ENCODE measurements at places on chromosomes 7 and 10.

- DNase-seq, result peak; percentile 39
Measured at GRCh38 chr7:127578036-127578684, 7.2 kb downstream of the GCC1 start.

DNA sequence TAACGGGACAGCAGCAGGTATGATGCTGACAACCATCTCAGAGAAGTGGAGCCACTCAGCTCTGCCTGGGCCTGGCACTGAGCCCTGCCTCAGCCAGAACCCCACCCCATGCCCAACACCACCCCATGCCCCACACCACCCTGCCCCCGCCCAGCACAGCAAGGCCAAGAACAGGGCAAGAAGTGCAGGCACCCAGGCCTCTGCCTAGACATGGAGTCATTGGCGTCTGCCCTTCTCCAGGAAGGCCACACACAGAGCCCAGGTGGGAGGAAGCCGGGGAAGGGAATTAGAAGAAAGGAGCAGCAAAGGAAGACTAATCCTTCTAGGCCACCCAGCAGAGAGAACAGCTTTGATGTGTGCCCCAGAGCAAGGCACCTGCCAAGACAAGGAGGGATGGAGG, 18.9 kb downstream of the CAMK2G start:
- DNase-seq, result no peak

- no peak for DNase-seq
Measured at GRCh38 chr7:102101111-102101551, 185.5 kb upstream of the SH2B2 start.

DNA sequence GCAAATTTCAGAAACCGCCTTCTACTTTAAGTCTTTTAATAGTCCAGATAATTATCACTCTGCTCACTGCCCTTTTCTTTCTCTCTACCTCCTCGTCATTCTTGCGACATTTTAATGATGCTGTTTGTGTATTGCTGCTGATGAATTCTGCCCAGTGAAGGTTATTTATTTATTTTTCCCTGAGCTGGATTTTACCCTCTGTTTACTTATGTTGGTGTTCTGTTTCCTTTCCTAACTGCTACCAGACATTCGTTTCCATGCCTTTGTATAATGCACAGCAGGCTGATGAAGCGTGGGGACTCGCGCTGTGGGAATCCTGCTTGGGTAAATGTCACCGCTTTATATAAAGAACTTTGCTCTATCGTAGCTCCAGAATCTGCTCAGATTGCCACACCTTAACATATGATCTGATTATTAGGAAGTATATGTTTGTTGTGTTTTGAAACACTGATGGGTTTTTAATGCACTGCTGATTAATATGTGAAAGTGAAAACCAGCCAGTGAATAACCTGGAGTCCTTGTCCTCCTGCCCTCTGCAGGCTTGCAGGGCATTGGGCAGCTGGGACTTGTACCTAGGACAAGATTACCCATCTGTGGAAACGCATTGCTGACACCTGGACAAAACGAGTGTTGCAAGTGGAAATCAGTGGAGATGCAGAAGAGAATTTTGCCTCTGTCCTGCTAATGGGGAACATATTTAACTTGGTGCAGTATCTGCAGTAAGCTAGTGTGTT, 291.5 kb downstream of the SDK1 start:
- DNase-seq, result no peak

DNA sequence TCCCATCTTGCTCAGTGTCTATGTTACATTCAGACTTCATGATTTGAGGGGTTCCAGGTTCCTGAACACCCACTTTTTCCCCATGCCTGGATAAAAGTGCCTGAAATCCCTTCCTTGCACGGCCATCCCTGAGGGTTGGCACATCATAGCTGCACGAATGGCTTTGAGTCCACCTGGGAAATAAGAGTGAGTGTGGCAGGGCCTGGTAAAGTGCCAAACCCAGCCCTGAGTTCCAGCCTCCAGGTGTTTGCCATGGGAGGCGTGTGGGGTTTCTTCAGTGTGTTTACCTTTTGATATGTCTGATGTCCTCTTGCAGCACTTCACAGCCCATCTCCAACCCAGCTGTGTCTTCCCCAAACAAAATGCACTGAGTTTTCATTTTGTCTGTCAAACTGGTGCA, 145.7 kb downstream of the PAXIP1 start:
- no peak for DNase-seq

GRCh38 chr10:23557777-23558176, 118.9 kb downstream of the OTUD1 start:
- no peak for DNase-seq

DNA sequence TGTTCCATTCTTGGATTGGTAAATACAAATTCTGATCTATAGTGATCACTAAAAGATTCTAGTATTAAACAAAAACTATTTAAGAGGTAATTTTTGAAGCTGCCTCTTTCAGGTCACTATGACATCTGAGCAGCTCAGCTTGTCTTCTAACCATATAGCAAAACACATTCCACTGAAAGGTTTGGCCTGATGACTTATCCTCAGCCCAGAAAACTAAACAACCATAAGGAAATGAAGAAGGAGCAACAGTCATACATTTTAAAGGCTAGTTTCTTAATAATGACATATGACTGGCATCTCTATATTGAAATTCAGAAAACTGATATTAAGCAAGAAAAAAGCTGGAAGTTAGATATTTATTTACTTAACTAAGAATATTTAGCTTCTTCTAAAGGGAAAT, 24.6 kb downstream of the NT5C2 start:
- DNase-seq, result no peak

DNA sequence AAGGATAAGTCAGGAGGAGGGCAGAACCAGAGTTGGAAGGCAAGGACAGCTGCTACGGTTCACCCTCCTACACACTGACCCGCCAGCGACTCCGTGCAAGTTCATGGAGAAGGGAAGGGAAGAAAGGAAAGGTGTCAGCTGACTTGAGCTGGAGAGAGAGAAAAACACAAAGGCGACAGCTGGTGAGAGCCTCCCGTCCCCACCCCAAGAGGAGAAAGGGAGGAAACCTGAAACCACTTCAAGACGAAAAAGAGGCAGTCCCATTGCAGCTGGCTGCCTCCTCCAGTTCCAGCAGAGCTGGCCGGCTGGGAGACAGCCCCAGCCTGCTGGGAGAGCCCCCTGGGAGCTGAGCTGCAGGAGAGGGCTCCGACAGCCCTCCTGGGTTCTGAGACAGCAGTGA, 75.2 kb downstream of the PARD3 start:
- no peak for DNase-seq

- no peak for DNase-seq
Measured at GRCh38 chr7:101232141-101232850, 5.3 kb downstream of the CLDN15 start.

GRCh38 chr7:149715476-149715875, 57.9 kb downstream of the ZNF467 start:
- DNase-seq, result no peak

GRCh38 chr10:132642732-132643008, 105.1 kb downstream of the INPP5A start:
- DNase-seq, result no peak

- DNase-seq, result no peak
Measured at GRCh38 chr7:151717415-151717814, 159.5 kb downstream of the PRKAG2 start.

GRCh38 chr10:45438466-45439090, 64.6 kb downstream of the ALOX5 start:
- no peak for DNase-seq

DNA sequence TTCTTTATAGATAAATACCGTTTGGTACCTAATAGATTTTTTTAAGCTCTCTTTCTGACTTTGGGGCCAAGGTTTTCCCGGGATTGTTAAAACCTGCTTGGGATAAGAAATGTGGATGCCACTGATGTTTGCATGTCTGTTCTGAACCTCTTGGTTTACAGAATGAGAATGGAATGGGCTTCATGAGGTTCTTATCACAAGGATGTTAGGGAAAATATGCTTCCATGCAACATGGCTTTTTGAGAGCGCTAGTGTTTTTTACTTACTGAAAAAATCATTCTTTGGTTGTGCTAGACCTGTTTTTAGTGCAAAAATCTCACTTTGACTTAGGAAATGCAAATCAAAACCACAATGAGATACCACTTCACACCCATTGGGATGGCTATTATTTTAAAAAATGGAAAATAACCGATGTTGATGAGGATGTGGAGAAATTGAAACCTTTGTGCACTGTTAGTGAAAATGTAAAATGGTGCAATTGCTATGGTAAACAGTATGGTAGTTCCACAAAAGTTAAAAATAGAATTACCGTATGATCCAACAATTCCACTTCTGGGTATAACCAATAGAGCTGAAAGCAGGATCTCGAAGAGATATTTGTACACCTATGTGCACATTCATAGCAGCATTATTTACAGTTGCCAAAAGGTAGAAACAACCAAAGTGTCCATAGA, 38.9 kb downstream of the TSPAN14 start:
- no peak for DNase-seq

- no peak for DNase-seq
Measured at GRCh38 chr7:153641199-153641598, 411.0 kb upstream of the DPP6 start.

GRCh38 chr10:71799608-71800453, 26.5 kb upstream of the VSIR start:
- no peak for DNase-seq

GRCh38 chr7:77199013-77199966, at the start of gene FGL2:
Gene FGL2, minus strand, starts transcription at chr7:77199819. Its CDS starts 26 bp downstream, at chr7:77199793.
- DNase-seq, result peak; percentile 28

GRCh38 chr7:139829025-139829774, at the start of gene TBXAS1:
Gene TBXAS1, plus strand, starts transcription at chr7:139829264. Its CDS starts 127 bp downstream, at chr7:139829391.
- no peak for DNase-seq

DNA sequence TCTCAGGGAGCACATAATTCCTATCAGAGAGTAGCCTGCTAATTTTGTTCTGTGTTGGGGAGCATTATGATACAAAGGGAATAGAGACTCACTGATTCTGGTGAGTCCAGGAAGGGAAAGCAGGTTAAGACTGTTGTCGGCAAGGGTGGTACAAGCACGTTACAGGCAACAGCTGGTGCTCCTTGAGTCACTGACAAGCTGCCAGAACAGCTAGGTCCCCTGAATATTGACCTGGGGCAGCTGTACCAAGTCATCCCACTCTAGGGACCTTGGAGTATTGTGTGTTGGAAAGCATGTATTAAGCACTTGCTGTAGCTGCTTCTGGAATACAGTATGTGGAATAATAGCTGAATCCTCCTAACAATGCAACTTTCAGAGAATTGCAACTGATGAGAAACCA, 37.0 kb upstream of the GLCCI1 start:
- DNase-seq, result no peak

DNA sequence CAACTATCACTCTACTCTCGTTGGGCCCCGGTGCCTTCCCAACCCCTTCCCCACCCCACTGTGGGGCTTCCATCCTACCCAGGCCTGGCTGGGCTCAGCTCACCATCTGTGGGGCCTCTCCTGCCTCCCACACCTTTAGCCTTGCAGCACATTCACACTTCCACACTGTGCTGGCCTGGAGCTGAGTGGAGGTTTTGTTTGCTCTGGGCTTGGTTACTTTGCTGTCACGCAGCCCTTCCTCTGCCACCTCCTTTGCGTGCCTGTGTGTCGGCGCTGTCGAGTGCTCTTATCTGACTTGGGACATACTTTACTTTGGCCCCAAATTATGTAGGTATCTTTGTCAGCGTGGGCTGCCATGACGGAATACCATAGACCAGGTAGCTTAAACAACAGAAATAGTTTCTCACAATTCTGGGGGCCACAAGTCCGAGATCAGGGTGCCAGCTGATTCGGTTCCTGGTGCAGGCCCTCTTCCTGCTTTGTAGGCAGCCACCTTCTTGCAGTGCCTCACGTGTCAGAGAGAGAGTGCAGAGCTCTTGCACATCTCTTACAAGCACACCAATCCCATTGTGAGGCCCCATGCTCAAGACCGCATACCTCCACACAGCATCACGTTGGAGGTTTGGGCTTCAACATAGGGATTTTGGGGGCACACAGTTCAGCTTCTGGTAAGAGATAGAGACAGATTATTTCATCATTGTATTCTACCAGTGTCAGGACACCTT, 89.0 kb downstream of the CUL1 start:
- no peak for DNase-seq

DNA sequence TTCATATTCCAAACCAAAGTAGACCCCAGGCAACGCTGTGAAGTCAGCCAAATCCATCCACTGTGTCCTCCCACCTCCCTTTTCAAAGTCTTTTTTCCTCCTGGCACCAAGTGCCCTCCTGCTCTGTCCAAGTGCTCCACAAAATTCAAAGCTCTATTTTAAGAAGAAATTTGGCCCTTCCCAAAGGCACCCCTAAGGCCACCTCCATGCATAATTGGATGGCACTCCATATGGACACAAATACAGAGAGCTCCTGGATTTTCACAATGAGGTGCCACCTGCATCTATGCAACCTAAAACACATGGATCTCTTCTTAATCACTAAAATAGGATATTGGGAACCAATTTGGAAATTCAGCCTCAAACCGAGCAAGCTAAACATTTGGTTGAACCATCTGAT, 121.6 kb downstream of the RELN start:
- DNase-seq, result no peak

DNA sequence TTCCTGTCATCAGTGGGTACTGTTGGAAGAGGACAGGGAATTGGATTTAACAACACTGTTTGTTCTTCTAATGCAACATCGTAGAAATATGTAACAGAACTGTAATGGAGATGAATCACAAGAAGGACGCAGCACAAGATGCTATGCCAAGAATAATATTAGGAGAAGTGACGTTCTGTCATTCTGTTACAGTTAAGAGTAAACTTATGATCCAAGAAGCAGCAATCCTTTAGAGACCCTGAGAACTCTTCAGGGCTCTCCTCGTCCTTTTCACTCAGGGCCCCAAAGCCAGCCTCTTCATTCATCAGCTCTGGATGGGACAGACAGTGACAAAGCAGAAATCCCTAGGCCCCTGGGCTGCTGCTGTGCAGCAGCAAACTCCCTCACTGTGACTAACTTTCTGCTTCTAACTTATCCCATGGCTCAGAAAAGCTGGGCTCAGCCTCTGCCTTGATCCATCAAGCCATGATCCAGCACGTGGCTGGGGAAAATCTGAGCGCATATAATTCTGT, 8.7 kb upstream of the IL6 start:
- DNase-seq, result no peak

- peak; percentile 69 for DNase-seq
Measured at GRCh38 chr7:157668221-157668883, 331.5 kb downstream of the DNAJB6 start.

DNA sequence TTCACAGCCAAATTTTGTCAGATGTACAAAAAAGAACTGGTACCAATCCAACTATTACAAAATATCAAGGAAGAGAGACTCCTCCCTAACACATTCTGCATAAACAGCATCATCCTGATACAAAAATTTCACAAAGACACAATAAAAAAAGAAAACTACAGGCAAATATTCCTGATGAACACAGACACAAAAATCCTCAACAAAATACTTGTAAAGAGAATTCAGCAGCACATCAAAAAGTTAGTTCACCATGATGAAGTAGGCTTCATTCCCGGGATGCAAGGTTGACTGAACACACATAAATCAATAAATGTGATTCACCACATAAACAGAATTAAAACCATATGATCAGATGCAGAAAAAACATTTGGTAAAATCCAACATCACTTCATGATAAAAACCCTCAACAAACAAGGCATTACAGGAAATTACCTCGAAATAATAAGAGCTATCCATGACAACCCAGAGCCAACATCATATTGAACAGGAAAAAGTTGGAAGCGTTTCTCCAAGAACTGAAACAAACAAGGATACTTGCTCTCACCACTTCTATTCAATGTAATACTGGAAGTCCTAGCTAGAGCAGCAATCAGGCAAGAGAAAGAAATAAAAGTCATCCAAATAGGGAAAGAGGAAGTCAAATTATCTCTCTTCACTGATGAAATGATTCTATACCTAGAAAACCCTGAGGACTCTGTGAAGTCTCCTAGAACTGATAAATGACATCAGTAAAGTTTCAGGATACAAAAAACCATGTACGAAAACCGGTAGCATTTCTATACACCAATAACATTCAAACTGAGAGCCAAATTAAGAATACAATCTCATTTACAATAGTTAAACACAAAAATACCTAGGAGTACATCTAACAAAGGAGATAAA, 223.1 kb downstream of the REEP3 start:
- no peak for DNase-seq

- DNase-seq, result no peak
Measured at GRCh38 chr7:39432368-39432767, 133.8 kb upstream of the YAE1 start.

Measured in NAMALWA (cell line).